ENCODE measurements at places on chromosomes 11 and 22.

- DNase-seq, result no peak
These were observed 8.1 kb downstream of the WNT7B start for GRCh38 chr22:45968751-45969413.

DNA sequence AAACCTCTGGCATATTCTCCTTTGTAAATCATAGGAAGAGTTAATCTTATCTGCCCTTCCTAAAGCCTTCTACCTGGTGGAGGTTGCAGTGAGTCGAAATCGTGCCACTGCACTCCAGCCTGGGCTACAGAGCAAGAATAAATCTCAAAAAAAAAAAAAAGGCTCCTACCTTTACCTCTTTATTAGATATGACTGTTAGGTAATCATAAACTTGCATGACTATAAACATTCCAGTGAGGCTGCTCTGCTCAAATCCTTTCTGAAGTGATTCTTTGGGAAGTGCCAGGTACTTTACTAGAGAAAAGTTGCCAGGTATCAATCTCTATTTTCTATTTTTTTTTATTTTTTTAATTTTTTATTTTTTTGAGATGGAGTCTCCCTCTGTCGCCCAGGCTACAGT lies 59.6 kb downstream of the MPPED2 start:
- DNase-seq, result no peak

GRCh38 chr11:83249972-83250593 lies 36.1 kb downstream of the CCDC90B start:
- peak; percentile 80 for DNase-seq

DNA sequence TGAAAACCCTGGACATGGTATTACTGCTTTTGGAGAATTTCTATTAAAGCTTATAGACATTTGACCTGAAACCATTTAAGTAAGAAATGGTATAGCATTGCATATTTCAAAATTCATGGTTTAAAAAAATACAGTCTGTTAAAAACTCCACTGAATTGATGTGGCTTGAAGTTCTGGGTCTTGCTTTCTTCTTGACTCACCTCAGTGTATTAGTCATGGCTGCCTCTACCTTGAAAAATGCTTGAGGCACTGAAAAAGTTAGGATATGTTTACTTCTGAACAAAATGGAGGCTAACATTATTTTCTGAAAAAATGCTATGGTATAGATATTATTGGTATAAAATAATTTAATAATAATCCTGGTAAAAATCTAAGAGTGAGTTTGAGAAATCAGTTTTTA lies 349.2 kb downstream of the AASDHPPT start:
- no peak for DNase-seq

DNA sequence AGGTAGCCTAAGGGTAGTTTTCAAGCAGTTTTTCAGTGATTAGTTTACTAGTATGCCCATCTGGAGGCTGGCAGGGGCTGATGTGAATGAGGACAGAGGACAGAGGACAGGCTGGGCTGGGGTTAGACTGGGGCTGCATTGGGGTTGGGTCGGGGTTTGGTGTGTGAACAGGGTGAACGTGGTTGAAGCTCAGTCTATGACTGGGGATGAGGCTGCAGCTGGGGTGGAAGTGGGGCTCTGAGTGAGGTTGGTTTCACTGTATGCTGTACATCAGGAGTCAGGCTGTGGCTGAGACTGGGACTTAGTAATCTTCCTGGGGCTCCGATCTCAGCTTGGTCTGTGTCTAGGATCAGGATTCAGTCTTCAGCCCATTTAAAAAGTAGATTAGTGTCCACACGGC lies 451 bp downstream of the OR51E1 start:
- DNase-seq, result no peak

DNA sequence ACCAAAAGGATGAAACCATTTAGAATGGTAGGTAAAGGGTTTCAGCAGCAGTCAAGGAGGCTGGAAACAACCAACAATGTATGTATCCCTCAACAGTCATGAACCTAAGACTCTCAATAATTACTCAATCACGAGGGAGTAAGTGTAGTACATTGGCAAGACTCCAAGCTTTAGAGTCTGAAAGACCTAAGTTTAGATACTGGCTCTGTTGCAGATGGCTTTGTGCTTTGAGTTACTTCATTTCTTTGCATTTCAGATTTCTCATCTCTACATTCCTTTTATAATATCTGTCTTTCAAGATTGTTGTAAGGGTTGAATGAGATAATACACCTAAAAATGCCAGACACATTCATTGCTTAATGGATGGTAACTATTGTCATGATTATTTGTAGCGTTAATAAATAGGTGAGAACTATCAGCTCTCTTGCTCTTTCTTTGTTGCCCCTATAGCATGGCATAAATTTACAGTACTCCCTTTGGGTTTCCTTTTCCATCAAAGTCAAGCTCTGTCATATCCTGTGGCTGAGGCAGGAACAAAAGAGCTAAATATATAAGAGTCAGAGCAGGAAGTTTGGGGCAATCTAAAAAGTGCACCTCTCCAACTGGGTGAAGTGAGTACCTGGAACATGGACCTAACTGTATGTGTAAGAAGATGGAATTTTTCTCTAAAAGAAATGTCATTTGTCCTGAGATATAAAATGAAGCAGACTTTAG lies 228.2 kb upstream of the ZC3H12C start:
- peak; percentile 33 for DNase-seq

GRCh38 chr11:79314906-79315689 lies 125.7 kb downstream of the TENM4 start:
- DNase-seq, result peak; percentile 8

DNA sequence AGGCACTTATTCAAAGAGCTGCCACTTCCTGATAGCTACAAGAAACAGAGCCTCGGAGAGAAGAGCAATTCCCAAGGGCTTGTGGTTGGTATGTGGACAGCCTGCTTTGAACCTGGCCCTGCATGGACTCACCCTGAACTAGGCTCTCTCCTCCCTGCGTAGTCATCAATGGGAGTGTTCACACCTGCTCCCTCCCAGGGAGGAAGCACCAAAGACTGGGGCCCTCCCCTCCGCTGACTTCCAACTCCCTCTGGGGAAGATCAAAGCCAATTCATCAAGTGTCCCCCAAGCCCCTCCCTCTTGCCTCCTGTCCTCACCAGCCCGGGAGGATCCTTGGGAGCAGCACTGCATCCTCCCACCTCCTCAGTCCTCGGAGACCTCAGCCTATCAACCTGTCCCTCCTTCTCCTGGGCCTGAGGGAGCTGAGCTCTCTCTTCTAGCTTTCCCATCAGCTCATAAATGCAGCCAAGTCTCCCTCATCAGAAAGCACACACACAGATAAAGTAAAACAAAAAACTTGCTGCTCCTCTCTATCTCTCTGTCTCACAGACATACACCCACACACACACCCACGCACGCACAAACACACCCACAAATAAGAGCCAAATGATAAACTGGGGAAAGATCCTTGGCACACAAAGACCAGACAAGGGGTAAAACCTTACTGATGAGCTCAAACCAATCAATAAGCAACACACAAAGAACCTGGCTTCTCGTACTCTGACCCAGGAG lies 3.3 kb downstream of the A4GALT start:
- peak; percentile 66 for DNase-seq

- no peak for DNase-seq
These were observed 60.8 kb upstream of the PDE3B start for GRCh38 chr11:14582793-14583192.

DNA sequence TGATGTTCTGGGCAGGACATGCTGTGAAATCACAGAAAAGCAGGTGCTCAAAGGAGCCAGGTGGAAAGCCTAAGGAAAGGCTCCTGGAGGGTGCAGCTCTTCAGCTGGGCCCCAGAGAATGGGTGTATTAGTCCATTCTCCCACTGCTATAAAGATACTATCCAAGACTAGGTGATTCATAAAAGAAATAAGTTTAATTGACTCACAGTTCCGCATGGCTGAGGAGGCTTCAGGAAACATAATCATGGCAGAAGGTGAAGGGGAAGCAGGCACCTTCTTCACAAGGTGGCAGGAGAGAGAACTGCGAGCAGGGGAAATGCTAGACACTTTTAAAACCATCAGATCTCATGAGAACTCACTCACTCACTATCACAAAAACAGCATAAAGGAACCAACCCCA lies 43.1 kb upstream of the DEUP1 start:
- no peak for DNase-seq

GRCh38 chr11:68090706-68091105 lies 30.5 kb downstream of the CHKA start:
- DNase-seq, result peak; percentile 86

- DNase-seq, result no peak
These were observed 55.6 kb downstream of the TCF20 start for GRCh38 chr22:42214633-42215415.

- DNase-seq, result no peak
These were observed 9.2 kb downstream of the KCNC1 start for GRCh38 chr11:17743808-17744119.

DNA sequence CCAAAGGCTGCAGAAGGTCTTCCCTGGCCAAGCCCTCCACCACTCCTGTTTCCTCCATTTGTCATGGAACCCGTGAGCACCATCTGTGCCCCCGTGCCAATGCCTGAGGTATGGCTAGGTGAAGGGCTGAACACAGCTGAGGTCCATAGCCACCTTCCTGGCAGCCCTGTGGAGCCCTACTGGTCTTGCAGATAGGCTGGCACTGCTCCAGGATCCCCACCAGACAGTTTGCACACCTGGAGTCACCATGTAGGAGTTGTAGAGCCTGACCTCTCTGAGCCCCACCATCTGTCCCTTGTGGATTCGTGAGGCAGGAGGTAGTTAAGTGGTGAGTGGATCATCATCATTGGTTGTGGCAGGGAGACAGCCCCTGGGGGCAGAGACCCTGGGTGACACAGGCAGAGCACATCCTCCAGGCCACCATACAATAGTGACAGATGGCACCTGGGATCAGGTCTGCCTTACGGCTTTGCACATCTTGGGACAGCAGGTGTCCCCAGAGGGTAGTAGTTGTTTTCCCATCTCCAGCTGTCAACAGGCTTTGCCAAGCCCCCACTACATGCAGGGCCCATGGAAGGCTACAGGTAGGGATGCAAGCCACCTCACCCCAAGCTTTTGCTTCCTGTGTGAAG lies 52.5 kb upstream of the SUSD2 start:
- no peak for DNase-seq

- no peak for DNase-seq
These were observed 350 bp upstream of the KCTD14 start for GRCh38 chr11:78023426-78023825.

DNA sequence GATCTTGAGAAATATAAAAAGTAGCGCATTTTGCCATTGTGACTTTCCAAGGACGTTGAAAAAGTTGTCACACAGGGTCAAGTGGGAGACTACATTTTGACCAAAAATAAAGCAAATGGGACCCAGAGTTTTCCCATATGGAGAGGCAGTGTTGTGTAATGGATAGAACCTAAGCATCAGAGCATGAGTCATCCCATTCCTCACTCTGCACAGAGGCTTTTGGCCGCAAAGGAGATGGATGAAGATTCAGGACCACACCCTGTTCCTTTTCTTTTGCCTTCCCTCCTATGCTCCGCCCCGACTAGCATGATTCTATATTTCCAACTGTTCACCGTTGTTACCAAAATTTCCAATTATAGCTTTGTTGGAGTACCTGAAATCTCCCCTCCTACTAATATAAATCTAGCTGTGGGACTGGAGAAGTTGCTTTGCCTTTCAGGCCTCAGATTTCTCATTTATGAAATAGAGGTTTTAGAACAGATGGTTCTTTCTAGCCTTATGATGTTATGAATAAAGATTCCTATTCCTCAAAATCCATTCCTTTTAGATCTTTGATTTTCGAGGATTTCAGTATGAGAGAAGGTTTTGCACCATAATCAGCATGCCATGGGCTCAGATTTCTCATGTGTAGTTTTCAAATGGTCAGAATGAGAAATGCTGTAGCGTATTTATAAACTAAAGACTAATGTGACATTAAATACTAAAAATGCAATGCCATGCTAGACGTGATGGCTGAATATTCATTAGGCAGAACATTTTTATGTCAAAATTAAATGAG lies 921.9 kb upstream of the TENM4 start:
- no peak for DNase-seq

- DNase-seq, result peak; percentile 41
These were observed 331.8 kb downstream of the FAT3 start for GRCh38 chr11:92556431-92556830.

GRCh38 chr11:130413405-130414106 lies 14.9 kb downstream of the ADAMTS8 start:
- no peak for DNase-seq

DNA sequence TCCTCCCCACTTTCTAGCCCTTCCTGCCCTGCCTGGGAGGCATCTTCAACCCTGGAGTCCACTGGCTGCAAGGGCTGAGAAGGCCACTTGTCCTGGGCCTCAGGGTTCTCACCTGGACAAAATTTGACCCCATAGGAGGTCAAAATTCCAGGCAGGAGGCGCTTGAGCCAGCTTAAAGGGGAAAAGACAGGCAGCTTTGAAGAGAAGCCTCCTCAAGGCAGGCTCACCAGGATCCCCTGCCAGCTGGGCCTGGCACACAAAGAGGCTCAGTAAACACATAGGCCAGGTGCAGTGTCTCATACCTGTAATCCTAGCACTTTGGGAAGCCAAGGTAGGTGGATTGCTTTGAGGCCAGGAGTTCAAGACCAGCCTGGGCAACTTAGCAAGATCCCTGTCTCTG lies 53.0 kb upstream of the MPEG1 start:
- DNase-seq, result no peak

- DNase-seq, result peak; percentile 89
These were observed 69.1 kb downstream of the NAT10 start for GRCh38 chr11:34174412-34175041.

DNA sequence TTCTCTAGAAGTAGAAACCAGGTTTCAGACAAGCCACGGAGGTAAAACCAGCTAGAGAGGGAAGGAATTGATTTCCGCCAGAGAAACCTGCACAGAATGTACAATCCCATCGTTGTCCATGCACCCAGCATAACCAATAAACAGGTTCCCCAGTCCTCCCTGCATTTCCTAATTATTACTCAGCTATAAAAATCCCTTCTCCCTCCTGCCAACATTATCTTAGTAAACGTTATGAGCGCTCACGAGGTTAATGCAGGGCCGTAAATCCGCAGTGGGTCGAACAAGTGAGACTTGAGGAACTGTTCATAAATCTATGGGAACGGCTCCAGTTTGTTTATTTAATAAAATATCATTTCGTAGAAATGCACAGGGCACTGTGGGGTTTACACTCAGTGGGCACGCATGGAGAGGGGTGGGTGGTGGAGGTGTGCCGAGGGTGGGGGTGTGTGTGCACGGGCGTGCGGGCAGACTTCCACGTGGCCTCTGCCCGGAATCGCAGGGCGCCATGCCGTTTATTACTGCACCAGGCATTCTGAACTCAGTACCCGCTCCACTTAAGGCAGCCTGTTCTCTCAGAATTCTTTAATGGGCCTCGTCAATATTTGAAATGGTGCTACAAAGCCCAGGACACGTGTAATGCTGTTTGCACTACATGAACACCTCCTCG lies 257.3 kb downstream of the MIAT start:
- DNase-seq, result no peak

DNA sequence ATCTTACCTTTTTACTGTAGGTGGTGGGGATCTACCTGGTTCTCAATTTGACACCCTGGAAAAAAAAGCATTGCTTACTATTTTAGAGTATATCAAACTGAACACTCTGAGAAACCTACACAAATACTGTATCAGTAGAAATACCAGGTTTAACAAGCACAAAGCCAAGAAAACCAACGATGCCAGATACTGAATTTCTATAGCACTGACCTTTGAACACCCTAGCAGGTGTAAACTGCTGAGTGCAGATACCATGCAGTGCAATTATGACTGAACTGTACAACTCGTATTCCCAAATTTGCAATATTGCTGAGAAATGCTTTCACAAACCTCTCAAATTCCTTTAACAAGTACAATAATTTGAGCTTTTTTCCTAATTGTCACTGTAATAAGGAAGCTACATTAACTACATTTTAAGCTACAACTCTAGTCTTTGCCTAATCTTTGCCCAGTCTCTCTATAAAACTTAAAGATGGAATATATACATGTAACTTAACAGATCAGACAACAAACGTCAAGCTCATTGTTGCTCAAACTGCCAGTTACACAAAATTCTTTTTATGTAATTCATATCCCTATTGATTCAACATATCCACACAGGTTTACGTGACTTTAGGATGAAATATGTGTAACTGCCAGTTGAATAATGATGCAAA lies 8.9 kb downstream of the TAF1D start:
- no peak for DNase-seq

Measured in hematopoietic multipotent progenitor cell treated with erythropoietin and hydrocortisone succinate and interleukin-3 and kit ligand, for 4 days (in vitro differentiated cells).